ENCODE measurements at places on chromosomes 7 and 10.

GRCh38 chr10:45456822-45457221 lies 82.8 kb downstream of the ALOX5 start:
- no peak for DNase-seq

- DNase-seq = no peak
Observed at GRCh38 chr10:1735562-1735961, 1.8 kb downstream of the ADARB2 start.

DNA sequence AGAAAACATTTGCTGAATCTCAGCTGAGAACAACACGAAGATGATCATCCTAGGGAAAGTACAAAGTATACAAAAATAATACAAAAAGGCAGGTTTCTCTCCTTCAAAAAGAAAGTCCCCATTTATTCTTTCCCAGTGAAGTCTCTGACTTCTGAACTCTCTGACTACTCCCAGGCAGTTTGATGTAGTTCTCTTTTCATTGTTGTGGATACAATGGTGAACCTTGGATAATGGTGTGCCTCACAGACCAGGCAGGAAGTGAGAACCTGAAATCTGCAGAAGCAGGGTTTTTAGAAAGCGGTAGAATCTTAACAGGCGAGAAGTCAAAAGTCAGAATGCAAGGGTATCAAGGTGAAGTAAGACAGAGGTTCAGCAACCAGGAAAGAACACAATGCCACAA lies 150.8 kb upstream of the NRP1 start:
- DNase-seq = no peak

DNA sequence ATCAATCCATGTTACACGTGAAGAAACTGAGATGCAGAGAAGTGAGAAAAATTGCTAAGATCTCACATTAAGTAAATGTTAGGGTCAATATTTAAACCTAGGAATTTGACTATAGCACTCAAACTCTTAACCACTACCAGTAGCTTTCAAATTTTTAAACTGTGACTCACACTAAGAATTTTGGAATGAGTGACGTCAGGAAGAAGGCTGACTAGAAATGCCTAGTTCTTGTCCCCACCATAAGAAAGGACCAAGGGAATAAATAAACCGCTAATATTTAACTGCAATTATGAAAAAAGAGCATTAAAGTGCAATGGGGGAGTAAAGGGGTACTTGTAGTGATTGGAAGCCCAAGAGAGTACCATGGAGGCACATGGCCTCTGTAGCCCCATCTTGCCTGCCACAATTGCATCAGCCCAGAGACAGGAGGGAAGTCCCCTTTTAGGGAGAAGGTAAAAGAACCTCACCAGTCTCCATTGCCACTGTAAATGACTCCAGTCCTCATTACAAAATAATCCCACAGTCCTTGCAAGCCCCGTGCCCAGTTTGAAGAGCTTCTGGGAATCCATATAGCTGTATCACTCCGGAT lies 3.5 kb upstream of the AKR1B1 start:
- no peak for DNase-seq

- DNase-seq = no peak
Observed at GRCh38 chr10:113491967-113492565, 60.8 kb upstream of the HABP2 start.

DNA sequence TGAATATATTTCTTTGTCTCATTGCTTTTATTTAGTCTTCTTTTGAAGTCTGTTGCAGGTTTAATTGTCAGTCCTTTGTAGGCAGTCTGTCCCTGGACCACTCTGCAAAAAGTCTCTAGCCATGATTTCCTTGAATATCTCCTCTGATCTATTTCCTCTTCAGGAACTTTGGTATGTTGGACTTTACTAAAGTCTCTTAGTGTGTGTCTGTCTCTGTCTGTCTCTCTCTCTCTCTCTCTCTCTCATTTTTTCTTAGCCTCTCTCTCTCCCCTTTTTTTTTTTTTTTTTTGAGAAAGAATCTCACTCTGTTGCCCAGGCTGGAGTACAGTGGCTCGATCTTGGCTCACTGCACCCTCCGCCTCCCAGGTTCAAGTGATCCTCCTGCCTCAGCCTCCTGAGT lies 57.5 kb downstream of the ADD3 start:
- no peak for DNase-seq

- DNase-seq = no peak
Observed at GRCh38 chr7:80859272-80859970, 59.4 kb downstream of the SEMA3C start.

GRCh38 chr7:50607524-50608125 lies 42.4 kb upstream of the DDC start:
- DNase-seq = no peak

- no peak for DNase-seq
Observed at GRCh38 chr7:47782022-47782421, 166.2 kb downstream of the PKD1L1 start.
